ENCODE measurements at places on chromosomes 5 and 9.
A peak's percentile ranks its signal among the peaks of the same experiment; 100 is the strongest.

DNA sequence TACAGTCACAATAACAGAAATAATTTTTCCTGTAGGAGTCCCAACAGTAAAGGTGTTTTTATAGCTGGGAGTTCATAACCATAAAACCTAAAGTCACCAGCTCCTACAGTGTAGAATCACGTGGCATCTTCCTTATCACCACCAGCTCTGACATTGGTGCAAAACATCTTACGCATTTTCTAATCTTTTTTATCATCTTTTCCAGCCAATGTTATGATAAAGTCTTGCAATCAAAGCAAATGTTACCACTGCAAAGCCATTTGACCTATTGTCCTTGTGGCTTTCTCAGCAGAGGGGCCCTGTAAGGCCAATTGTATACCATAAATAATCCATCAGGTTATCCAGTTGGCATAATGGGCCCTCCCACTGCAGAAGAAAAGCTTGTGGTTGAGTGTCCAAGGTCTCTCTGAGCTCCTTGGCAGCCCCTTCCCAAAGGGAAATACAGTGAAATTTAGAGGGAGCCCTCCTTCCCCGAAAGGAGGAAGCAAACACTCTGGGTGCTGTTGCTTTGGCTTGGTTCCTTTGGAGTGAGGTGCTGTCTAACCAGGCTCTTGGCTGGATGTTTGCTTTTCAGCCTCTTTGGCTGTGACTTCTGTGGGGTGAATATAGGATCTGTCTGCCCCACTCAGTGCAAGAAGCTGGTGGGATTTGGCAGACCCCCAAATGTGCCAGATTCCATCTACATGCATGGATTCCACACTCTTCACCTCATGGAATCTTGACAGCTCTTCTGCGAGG lies 29.3 kb upstream of the CPEB4 start:
- no peak for DNase-seq

DNA sequence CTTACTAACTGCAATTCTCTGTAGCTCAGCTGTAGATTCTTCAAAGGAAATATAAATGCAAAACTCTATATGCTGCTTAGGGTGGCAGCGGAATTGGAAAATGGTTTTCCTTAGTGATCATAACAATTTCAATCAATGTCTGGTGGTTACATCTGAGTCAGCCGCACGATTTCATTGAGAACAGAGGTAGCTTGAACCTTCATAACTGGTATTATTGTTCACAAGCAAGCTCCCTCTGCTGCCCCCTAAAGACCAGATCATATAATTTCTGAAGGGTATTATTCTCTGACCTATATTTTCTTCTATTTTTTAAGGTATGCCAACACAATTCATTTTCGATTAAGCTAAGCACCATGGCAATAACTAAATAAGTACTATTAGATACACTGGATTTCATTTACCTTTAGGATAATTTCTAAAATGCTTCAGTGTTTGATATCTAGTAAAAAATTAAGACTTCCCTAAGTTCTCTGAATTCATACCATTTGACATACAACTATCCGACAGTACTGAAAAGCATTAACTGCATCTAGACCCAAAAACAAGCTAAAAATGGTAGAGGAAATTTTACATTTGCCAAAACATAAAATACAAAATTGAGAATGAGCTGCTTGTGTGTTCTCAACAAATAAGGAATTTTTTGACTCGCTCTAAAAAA lies 181.1 kb upstream of the SPEF2 start:
- no peak for DNase-seq

DNA sequence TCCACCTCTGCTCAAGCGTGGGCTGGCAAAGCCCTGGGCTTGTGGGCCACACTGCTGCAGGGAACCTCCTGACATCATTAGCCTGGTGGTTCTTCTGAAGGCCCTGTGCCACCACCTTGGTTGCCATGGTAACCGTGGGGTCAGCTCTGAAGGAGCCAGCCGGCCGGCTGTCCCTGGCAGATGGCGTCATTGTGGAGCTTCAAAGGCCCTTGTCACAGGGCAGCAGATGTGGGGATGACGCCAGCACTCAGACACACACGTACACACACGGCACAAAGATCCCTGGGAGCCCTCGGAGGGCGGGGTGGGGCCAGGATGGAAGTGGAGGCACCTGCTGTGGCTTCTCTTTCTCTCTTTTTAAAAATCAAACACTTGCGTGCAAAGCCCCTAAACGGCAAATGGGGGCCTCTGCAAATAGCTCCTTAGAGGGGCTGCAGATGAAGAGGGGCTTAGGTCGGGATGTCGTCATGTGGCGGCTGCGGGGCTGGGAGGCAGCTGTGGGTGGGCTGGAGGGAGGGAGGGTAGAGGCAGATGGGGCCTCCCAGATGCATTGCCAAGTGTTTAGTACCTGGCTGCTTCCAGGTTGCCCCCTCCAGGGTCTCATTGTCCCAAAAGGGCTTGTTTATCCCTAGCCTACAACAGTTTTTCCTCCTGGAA lies 19.5 kb upstream of the RPL26L1 start:
- DNase-seq, result no peak

GRCh38 chr5:6389946-6390530 lies 11.7 kb upstream of the MED10 start:
- DNase-seq, result no peak

DNA sequence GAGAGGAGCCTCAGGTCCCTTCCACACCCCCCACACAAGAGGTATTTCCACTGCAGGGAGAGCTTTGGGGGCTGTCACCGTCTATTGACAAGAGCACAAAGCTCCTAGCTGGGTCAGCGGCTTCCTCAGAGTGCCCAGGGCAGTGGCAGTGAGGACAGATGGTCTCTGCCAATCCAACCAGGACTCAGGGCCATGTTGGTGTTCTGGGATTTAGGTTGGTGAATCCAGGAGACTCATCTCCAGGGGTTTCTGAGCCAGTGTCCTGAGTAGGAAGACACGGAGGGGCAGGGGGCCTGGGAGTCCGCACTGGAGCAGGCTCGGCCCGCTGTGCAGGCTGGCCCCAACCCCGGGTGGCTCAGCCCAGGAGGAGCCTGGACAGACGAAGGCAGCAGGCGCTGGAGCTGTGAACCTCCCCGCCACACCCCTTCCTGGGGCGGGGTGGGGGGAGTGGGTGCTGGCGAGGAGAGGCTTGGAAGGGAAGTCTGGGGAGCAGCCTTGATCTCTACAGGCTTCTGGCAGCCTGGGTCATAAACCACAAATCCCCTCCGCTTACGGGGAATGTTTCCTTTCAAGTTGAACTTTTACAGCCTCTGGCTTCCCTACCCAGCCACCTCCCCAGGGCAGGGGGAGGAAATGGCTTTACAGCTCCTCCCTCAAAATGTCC lies 19.6 kb downstream of the CRB2 start:
- DNase-seq, result no peak

- no peak for DNase-seq
These were observed 102.5 kb downstream of the TLE4 start for GRCh38 chr9:79674052-79674777.

GRCh38 chr5:1278656-1279442 lies 16.0 kb downstream of the TERT start:
- no peak for DNase-seq

- no peak for DNase-seq
These were observed 150 bp downstream of the SNX30 start for GRCh38 chr9:112750764-112751055.

DNA sequence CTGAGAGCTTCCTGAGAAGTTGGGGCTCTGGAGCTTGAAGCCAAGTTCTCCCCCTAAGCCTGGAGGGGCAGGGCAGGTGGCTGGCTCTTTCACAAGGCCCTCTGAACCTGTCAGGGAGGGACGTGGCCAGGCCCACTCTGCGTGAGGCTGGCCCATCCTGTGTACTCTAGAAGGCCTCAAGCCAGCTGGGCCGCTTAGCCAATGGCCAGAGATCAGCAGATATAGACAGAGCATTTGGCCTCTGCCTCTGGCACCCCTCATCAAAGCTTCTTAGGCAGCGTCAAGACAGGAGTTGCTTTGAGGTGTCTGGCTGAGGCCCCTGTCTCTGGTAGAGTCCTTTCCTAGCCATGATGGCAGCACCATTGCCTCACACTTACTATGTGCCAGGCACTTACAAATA lies 105.6 kb downstream of the FGF18 start:
- no peak for DNase-seq

DNA sequence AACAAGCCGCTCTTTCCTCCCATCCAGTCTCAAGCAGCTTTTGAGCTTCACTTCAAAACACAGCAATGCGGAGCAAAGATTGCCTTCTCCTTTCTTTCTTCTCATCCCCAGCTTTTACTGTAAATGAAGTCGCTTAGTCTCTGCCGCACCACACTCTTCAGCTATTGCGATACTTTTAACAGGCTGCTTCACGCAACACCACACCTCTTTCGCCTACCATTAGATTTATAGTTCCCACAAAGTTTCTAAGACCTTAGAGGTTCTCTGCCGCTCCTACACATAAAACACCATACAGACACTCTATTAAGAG lies 711 bp downstream of the PGGT1B start:
- peak; percentile 25 for DNase-seq

DNA sequence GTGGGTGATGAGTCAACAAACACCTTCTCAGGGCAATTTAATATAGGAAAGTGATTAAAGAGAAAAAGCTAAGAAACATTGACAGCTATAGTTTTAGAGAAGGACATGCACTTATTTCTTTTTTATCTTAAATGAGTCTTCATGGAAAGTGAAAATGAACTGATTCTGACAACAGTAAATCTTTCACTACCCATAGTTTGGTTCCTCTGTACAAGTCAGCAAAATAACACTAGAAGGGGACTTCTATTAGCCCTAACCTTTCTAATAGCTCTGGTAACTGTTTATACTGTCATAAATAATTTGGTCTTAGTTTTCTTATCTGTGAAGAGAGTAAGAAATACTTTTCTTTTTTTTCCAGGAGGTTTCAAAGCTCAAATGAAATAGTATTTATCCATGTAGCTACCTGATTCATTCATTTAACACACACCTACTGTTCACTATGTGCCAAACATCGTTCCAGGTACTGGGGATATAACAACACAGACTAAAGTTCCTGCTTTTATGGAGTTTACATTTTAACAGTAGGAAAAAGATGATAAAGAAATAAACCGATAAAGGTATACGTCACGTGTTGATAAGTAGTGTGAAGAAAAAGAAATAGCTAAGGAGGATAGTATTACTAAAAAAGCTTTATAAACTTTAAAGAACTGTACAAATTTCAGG lies 148.2 kb downstream of the PCSK1 start:
- no peak for DNase-seq

GRCh38 chr5:78727786-78728761 lies 79.5 kb upstream of the LHFPL2 start:
- no peak for DNase-seq

- no peak for DNase-seq
These were observed 46.4 kb upstream of the CTNNA1 start for GRCh38 chr5:138706655-138707480.

DNA sequence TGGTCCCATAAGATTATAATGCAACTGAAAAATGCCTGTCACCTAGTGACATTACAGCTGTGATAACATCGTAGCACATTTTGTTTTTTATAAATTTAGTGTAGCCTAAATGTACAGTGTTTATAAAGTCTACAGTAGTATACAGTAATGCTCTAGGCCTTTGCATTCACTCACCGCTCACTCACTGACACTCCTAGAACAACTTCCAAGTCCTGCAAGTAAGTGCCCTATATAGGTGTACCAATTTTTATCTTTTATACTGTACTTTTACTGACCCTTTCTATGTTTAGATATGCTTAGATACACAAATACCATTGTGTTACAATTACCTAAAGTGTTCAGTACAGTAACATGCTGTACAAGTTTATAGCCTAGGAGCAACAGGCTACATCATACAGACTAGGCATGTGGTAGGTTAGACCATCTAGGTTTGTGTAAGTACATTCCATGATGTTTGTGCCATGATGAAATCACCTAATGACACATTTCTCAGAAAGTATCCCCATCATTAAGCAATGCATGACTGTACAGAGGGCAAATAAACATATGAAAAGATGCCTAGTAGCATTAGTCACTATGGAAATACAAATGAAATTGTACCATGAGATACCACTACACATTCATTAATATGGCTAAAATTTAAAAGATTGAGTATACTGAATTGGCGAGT lies 127.6 kb downstream of the TRPM6 start:
- DNase-seq, result no peak

DNA sequence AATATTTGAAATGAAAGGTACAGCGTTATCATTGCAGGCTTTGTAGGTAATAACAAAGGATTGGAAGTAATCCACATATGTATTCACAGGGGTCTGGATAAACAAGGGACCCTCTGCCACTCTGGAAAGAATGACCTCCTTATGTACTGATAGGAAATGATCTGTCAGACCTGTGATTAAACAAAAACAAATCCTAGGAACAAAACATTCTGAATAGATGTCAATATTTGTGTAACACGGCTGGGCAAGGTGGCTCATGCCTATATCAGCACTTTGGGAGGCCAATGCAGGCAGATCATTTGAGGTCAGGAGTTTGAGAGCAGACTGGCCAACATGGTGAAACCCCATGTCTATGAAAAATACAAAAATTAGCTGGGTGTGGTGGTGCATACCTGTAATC lies 42.3 kb downstream of the NSUN2 start:
- DNase-seq, result no peak

- DNase-seq, result no peak
These were observed 258.0 kb downstream of the NR3C1 start for GRCh38 chr5:143145243-143146160.

- DNase-seq, result no peak
These were observed 44.8 kb upstream of the ALDOB start for GRCh38 chr9:101480386-101480785.

DNA sequence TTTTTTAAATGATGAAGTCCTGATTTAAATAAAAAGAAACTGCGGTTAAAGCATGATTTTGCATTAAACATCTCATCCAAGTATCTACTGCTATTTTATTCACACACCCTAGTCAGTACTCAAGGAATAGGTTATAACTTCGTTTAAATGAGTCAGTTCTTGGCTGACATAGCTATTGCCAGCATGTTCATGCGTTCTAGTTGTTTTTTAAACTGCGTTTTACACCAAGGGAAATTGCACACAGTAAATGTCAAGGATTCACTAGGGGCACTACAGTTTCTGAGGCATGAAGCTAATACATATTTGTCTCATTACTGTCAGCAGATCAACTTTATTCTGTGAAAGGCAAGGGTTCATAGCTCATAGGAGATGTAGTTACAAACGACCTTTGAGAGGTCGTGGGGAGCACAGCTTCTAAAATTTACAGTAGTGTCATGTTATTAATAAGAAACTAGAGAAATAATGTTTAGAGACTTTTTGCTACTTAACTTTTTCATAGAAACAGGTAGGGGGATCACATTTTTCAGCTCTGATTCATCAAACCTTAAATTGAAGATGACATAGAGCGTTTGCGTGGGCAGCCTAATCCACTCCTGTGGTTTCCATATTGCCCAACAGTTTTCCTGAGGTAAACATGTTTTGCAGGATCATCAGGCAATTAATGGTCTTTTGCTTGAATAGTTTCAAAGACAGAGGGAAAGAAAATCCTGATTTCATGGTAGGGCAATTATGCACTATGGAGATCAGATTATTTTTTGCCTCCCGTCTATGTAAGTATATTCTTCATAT lies 2222.7 kb upstream of the WWC1 start:
- DNase-seq, result no peak
